ENCODE measurements at places on chromosomes 3 and 15.

GRCh38 chr15:77634266-77634962 is 1.7 kb upstream of the LINGO1 start:
- DNase-seq: peak; percentile 66

DNA sequence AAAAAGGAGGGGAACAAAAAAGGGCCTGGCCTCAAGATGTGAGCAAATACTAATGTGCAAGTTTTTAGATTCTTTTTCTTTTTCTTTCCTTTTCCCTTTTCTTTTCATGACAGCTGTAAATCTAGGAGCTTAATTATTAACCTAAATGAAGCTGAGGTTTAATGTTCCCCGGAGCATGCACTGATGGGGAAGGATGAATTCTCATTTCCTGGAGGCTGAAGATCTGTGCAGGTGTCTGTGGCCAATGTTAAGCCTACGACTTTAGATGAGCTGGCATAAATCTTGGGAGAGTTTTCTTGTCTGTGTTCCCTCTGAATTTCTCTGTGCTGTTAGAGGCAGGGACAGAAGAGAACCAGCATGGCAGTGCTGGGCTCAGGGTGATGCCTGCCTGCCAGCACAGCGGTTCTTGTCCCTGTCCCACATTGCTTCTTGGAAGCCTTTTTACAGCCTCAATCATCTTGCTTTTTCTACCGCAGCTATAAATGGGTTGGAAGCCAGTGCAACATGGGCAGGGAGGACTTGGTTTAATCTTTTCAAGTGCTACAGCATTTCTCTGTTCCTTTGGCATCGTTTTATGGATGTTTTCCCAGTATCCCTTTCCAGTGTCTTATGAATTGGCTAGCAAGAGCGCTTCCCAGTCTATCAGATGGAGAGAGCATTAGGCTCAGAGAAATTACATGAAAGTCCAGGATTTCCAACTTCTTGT is 119.1 kb downstream of the ATG7 start:
- DNase-seq: no peak

DNA sequence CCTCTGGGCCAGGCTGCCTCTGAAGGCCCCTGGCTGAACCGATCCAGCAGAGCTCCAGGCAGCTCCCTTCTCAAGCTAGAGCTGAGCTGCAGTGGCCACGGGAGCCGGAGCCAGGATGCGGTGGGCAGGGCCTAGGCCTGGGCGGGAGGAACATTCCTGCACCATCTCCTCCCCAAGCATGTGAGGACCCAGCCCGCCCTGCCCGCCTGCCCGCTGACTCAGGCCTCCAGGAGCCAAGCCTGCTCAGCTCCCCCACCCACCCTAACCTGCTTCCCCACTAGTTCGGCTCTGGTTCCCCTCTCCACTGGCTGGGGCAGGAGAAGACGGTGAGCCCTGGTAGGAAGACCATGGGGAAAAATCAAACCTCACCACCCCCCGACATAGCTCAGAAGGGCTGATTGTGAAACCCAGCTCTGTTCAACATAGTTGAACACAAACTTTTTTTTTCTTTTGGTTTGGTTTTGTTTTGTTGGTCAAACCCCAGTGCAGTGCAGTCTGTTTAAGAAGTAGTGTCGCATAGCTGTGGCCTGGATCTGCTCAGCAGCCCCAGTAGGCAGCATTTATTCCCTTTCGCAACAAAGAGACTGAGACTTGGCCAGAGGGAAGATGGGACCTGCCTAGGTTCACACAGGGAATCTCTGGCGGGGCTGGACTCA is 13.5 kb downstream of the SNX33 start:
- no peak for DNase-seq

GRCh38 chr3:125057186-125057850 is 1.5 kb upstream of the HEG1 start:
- DNase-seq: no peak

GRCh38 chr15:100318880-100319279 is 22.9 kb downstream of the ADAMTS17 start:
- DNase-seq: no peak

DNA sequence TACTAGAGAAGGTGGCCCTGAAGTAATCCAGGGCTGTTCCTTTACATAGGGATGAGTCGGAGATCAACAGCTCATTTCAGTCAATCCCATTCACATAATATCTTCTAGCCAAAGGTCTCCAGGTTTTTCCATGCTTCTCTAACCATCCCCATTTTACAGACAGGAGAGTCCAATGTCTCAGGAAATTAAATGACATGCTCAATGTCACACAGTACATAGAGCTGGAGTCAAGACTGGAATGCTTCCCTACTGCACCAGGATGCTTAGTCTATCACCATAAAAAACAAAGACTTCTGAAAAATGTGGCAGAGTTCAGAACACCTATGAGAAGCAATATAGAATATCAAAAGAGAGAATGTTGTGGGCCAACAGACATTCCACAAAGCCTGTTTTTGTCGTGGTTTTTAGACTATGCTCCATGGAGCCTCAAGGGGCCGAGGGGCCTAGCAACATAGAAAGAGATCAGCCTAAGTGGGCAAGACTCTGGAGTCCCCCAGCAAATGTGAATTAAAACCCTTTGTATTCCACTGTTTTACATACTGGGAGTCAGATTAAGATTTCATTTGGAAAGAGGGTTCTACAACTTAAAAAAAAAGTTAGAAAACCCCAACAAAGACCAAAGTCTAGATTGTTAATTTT is 122.0 kb downstream of the THRB start:
- no peak for DNase-seq

DNA sequence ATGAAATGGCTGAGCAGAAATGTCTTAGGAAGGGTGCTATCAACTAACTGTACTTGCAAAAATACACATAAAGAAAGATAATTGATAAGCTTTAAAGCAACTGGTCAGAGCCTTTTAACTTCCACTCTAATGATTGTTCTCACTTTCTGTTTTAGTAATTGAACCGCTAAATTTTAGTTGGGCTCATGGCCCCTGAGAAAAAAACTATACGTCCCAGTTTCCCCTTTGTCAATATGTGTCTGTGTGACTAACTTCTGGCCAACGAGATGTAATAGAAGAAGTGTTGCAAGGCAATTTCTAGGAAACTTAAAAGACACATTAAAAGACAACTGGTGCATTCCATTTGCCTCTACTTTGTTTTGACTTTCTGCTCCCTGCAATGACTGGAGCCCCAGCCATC is 223.9 kb downstream of the NR1D2 start:
- DNase-seq: no peak

GRCh38 chr15:26889298-26889898 is 22.5 kb downstream of the GABRA5 start:
- DNase-seq: no peak

GRCh38 chr3:111748132-111748531 is 110.9 kb upstream of the PHLDB2 start:
- no peak for DNase-seq

DNA sequence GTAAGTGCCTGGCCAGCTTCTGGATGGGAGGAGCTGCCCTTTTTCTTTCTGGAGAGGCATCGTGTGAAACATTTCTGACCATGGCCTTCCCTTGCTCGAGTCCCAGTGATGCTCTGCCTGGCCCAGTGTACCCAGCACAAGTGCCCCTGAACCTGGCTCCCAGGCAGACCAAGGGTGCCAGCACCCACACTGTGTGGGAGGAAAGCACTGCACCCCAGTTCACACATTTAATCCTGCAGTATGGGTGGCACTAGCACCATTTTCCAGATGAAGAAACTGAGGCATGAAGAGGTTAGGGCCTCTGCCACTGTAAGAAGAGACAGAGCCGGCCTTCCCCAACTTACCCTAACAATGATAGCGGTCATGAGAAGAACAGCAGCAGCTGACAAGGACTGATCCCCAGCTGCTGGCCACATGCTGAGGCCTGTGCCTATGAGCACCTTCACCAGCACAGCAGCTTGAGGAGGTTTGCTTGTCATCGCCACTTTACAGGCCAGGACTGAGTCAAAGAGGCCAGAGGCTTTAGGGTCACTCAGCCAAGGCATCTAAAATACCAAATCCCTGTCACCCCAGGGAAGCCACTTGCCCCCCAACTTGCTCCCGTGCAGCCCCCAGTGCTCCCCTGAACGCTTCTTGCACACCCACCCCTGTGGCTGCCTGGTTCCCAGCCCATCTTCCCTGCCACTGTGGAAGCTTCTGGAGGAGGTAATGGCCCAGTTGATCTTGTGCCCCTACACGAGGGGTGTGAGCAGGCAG is 15.0 kb downstream of the PRR23E start:
- no peak for DNase-seq

DNA sequence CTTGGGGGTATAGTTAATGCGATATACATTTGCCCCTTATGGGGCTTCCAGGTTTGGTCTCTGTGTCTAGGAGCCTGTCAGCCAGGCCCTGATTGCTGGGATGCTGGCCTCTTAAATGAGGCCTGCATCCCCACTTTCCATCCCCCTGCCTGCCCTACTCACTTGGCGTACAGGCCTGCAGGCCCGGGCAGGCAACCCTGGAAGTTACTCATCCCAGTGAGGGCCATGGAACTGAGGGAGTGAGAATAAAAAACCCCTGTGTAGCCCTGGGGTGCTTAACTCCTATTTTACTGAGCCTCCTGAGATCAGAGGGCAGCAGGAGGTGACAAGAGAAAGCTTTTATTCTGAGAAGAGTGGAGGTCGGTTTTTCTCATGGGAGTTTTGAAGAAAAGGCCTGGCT is 2.0 kb downstream of the DISP2 start:
- DNase-seq: no peak

DNA sequence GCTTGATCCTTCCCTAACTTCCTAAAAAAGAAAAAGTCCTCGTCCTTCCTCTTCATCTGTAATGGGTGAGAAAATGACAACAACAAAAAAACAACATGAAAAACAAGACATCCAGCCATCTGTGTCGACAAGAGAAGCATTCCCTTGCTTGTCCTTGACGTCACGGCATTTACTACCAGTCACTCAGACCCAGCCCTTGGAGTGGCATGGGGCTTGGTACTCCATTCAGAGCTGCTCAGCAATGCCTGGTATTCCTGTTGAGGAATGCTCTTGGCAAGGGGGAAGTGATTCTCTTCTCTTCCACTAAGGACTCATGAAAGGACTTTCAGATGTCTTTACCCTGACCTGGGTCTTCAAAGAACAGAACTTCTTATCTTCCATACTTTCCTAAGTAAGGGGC is 339.7 kb upstream of the RASGRP1 start:
- DNase-seq: no peak

DNA sequence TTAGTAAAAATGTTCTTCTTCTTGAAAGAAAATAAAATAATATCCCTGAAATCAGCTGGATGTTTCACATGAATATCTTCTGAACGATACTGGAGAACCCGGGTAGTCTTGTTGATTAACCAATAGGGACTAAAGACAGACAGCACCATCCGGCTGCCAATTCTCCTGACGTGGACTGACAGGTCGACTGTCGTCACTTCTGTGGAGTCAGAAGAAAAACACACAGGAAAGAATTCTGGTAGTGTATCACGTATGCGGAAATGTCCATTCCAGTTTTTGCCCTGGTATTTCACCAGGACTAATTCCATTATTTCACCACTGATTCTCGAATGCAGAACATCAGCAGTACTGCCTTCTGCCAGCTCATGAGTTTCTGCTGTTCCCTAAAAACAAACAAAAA is 144.6 kb downstream of the VPS13C start:
- no peak for DNase-seq

DNA sequence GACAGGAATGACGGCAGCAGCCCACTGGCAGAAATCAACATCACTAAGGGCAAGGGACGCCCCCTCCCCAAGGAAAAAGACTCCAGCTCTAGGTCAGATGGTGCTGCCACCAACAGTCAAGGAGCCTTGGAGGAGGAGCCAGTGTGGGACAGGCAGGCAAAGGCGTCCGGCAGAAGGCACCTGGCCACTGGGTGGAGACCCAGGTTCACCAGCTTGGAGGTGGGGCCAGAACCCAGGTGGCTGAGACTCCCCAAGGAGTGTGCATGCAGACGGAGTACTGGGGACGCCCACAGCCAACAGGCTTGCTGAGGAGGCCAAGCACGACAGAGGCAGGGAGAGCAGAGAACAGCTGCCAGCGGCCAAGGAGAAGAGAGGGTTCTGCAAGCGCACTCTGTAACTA is 35.2 kb downstream of the PTPN23 start:
- DNase-seq: no peak

GRCh38 chr3:147649475-147649874 is 240.3 kb downstream of the ZIC1 start:
- no peak for DNase-seq

- DNase-seq: no peak
Measured at GRCh38 chr15:63369781-63370180, 11.9 kb downstream of the CA12 start.

DNA sequence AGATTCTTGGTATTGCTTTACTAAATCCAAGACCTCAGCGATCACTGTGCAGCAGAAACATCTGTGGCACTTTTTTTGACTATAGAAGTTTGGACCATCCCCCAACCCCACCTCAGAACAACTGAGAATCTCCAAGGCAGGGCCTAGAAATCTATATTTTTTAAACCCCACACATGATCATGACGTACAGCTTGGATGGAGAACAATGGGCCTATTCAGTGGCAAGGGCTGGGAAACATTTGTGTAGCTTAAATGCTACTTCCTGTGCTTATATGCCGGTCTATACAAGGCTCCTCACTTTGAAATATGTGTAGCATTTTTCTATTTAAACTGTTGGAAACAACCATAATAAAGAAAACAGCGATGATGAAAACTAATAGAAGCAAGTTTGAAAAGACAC is 55.1 kb upstream of the SPRED1 start:
- no peak for DNase-seq

DNA sequence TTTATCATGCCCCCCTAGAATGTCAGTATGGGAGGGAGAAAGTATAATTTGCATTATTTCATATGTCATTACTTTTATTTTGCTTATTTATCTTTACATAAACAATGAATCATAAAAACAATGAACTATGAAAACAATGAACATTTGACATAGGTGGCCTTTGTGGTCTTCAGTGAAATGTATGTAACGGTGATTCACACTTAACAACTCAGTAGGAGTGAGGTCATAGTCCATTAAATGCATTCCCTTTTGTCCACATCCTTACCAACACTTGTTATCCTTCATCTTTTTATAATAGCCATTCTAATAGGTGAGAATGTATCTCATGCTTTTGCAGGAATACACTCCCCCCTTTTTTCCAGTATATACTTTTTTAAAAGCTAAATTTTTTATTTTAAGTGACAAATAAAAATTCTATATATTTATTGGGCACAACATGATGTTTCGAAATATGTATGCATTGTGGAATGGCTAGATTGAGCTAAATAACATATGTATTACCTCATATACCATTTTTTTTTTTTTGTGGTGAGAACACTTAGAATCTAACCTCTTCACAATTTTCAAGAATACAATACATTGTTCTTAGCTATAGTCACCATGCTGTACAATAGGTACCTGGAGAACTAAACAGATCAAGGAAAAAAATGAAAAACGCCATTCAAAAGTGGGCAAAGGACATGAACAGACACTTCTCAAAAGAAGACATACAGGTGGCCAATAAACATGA is 189.5 kb downstream of the WDR72 start:
- no peak for DNase-seq
